ENCODE measurements at places on chromosomes 6 and 20.

DNA sequence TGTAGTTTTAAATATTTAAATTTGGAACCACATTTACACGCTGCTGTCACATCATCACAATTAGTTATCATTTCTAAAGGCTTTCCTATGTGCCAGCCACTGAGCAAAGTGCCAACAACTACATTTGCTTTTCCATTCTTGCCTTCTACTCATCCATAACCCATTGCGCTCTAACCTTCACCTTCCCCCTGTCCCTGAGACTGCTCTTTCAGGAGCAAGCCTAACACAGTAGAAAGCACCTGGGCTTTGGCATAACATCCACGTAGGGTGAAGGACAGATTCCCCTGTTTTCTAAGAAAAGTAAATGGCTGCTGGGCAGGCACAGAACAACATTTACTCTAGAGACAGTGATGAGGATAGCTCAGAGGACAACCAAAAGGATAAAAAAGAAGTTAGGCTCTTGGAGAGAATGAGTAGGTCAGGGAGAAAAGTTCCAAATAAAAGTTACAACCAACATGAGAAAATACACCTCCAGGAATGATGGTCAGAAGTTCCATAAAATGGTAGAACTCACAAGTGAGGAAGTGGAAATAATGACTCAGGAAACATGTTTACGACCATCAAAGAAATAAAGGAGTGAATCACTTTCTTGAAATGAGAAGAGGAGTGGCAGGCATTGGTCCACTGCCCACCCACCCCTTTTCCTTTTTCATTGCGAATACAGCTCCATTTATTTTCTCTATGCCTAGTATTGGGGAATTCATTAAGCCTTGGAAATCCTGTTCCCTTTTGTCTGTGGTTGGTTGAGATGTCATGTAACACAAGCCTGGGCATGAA, 77.2 kb downstream of the PFDN4 start:
- peak; percentile 68 for DNase-seq

DNA sequence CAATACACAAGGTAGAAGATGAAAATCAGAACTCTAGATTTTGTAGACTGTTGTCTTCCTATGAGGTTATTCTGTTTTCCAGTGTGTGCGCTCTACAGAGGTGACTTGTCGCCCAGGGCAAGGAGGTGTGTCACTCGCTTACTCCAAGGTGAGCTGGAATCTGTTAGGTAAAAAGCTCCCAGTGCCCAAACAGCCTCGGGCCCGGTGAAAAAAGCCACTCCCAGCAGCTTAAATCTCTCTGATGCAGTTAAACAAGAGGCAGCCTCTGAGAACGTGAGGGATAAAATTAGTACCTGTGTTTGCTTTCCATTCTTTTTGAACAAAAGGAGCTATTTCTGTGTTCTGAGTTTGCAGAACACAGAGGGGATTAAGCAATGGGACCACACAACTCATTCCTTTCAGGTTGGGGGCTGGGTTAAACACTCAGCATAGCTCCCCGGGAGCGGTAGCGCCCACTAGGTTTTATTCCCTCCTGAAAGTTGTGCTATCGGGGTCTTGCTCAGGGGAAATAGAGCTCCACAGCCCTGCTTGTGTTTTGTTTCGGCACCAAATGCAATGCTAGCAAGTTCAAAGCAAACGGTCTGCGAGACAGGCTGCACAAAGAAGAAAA, 181.2 kb downstream of the FOXA2 start:
- DNase-seq, result no peak

DNA sequence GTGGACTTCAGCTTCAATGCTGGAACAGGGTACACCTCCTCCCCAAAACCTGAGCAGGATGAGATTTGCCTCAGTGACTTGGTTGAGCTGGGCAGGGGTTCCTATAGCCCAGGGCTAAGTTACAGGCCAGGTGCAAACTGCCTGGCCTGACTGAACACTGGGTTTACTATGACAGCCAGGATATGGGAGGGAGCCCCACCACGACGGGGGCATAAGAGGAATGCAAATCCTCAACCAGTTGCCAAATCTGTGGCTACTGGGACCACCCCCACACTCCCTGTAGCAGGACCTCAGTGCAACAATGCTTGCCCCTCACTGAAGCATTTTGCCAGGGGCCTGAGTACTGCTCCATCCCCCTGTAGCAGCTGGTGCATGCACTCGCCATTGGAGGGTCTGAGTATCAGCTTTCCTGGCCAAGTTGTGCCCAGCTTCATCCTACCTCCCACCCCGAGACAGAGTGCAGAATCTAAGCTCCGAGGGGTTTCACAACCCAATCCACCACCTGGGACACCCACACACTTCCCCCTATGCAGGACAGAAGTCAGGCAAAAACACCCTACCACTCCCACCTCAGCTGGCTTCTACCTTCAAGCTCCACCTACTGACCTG, 27.6 kb downstream of the TREML4 start:
- no peak for DNase-seq

- no peak for DNase-seq
Measured at GRCh38 chr6:87350516-87350915, 5.9 kb downstream of the C6orf163 start.

- DNase-seq, result no peak
Measured at GRCh38 chr6:7997286-7997685, 66.9 kb downstream of the BLOC1S5 start.

- no peak for DNase-seq
Measured at GRCh38 chr20:18465536-18466200, 1.2 kb downstream of the DZANK1 start.

- no peak for DNase-seq
Measured at GRCh38 chr20:36855241-36855657, 20.7 kb upstream of the TLDC2 start.

- no peak for DNase-seq
Measured at GRCh38 chr20:62627901-62628612, 14.2 kb upstream of the SLCO4A1 start.

DNA sequence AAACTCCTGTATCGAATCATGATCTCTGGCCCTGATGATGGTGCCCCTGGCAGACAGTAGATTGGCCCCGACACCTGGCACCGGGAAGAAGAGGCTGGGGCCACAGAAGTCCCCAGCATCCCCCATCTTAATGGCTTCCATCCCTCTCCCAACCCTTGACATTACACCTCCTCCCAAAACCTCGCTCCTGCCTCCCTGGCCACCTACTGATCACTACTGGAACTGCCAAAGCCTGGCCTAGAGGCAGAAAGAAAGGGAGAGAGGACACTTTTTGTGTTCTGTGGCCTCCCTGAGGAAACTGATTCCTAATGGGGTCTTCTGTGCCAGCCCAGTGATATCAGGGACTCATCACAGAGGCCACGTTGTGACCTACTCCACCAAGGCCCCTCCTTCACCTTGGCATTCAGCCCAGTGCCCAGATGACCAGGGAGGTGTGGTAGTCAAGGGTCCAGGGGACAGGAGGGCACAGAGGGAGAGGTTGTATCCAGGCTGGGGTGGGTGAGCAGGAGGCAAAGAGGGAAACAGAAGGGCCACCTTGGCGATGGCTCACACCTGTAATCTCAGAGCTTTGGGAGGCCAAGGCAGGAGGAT, 6.1 kb downstream of the C20orf173 start:
- peak; percentile 17 for DNase-seq

- DNase-seq, result peak; percentile 11
Measured at GRCh38 chr6:93036835-93037234, 382.5 kb downstream of the EPHA7 start.

DNA sequence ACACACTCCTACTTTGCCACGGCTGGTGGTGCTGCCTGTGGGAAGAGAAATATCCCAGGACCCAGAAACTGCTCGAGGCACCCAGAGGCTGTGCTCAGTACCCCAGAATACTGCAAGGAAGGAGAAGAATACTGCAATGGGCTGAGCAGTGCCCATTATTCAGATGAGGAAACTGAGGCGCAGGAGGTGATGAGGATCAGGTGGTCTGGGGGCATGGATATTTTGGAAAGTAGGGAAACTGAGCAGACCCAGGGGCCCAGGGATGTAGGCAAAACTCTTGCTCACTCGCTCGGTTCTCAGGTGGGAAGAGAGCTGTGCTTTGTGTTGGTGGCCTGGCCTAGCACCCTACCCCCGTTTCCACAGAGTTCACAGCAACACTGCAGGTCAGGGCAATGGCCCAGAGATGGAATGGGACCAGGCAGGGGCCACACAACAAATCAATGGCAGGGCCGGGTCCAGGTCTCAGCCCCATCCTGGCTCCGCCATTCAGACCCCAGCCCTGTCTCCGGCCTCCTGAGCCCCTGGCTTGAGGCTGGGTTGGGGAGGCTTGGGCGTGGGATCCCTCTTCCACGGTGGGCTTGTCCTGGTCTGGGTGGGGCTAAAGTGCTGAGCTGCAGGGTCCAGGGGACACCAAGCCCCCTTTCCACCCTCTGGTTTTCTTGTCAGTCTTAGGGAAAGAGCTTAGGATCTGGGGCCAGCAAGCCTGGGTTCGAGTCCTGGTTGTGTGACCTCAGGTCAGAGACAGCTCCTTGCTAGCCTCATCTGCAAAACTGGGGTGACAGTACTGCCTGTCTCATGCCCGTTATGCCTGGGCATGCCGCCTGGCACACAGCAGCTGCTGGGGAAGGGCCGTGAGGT, 33.9 kb downstream of the SUN5 start:
- no peak for DNase-seq

- no peak for DNase-seq
Measured at GRCh38 chr6:26520237-26520849, 17.8 kb upstream of the HMGN4 start.

DNA sequence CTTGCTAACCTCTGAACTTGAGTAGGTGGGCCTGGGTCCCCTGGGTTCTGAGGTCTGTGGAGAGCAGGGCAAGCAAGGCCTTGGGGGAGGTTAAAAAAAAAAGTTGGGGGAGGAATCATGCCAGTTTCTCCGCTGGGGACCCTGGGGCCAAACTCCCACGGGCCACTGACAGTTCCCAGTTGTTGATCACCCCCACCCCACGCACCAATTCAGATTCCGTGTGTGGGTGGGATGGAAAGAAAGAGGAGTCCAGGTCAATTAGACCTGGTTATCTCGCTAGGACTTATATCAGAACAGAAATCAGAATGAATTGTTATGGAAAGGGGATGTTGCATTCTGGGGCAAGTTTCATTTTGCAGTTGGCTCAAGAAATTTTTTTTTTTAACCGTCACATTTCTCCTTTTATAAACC, 46.7 kb upstream of the SUPT3H start:
- no peak for DNase-seq

DNA sequence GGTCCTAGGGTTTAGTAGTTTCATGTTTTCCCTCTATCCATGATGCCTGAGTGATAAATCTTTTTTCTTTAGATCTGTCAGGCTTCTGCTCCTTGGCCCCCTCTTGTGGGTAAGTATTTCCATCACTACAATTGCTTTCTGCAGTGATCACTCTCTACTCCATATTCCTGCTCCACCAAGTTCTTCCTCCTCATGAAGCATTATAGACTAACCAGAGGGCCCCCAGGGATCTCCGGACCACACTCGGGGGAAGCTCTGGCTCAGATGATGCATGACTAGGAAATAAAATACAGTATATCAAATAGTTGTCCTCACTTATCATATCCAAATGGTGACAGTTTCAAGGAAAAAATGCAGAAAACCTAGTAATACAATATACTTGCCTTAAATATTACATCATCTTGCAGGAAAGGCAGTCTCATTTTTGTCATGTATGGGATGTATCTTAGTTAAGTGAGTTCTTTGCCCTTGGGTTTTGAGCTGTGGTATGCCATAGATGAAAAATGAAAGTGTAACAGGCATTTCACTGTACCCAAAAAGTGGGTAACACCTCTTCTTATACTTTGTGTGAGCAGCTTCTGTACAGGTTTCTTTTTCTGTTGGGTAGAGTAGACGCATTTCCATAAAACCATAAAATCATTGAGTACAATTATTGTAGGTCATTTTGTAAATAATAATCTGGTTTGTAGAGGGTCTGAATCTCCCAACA, 200.9 kb upstream of the EYA4 start:
- no peak for DNase-seq

DNA sequence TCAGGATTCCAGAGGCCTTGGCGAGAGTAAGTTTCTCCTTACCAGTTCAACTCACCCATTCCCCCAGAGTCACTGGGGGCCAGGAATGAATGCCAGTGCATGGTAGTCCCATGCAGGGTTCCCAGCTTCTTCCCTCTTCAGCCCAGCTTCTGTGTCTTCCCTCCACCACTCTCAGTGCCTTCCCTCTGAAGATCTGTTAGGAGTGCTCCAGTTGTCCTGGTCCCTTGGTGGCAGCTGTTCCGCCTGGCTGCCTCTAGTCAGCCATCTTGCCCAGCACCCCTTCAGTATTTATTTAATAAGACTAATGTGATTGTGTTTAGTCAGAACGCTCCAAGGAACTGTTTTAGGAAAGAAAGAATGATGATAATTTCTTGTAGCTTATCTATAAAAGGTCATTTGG, 23.1 kb downstream of the FIG4 start:
- DNase-seq, result no peak

DNA sequence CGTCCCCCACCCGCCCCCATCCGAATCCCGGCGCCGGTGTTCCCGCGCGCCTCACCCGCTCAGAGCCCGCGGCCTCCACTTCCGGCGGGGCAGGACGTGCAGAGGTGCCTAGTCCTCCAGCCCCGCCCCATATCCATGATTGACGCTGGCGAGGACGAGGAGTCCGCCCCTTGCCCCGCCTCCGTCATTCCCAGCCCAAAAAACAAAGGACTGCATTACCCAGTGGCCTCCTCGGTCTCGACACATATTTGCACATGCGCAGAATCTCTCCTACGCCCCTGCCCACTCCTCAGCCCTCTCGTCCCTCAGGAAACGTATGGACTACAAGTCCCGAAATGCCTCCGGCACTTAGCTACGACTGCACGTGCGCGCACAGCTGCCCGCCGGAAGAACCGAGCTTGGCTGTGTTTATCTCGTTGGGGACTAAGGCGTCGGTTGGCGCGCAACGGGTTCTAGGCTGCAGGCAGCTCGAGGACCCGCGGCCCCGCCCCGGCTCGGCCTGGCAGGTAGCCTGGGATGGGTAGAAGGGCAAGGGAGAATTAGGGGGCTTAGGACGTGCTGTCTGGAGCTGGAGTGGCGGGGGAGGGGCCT, at the start of the genes KLHDC3 and MEA1:
Gene KLHDC3, plus strand, starts transcription at position 407 of the 591 bp plus-strand sequence. CDS start 2,944 bp downstream, outside the sequence.
Gene MEA1, minus strand, starts transcription at position 104 of the 591 bp plus-strand sequence. CDS start 133 bp downstream, outside the sequence.
- DNase-seq, result peak; percentile 100

- DNase-seq, result no peak
Measured at GRCh38 chr20:46398963-46399362, 7.5 kb downstream of the ELMO2 start.

GRCh38 chr6:4191271-4191721, 55.9 kb upstream of the ECI2 start:
- DNase-seq, result no peak

DNA sequence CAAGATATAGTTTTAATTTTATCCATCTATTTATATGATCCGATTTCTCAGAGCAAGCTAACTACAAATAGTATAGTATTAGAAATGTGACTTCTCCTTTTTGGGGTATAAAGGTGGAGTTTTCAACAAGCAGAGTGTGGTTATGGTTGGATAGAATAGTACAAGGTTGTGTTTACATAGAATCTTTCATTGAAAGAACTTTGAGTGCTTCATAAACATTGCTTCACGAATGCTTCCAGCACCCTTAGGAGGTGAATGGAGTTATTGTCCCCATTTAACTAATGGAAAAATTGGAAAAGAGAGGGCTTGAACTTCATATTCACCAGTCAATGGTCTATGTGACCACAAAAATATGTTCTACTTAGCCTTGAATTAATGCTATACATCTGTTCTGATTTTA, 134.1 kb upstream of the CITED2 start:
- no peak for DNase-seq
